Natural killer cell treated with Interleukin-12 subunit alpha and Interleukin-12 subunit beta and Interleukin-15 and Interleukin-18, amount 100 ng/mL, for 72 hours (primary cell): ENCODE measurements at places on chromosomes 5 and 9. TPM values are rescaled to one million over a fixed set of nuclear protein-coding genes. Genes with fewer than 3 reads are reported as not detected.

Gene PHF24
- not detected for total RNA-seq

Gene THBS4
- 0.31 TPM for total RNA-seq

Gene TAF1L
- total RNA-seq, result not detected

Gene ZNF474
- total RNA-seq, result not detected

Gene TMEM245
- total RNA-seq, result 23.9 TPM

Gene IRX4
- not detected for total RNA-seq

Gene OR1Q1
- not detected for total RNA-seq

Gene ENTREP1
- total RNA-seq, result not detected

Gene MSX2
- not detected for total RNA-seq

Gene TMEM232
- 0.40 TPM for total RNA-seq

Gene MCIDAS
- total RNA-seq, result not detected

Gene BRINP1
- total RNA-seq, result not detected

Gene OR1L6
- not detected for total RNA-seq

Gene STING1
- total RNA-seq, result 156 TPM

Gene UHRF2
- 104 TPM for total RNA-seq

Gene RANBP3L
- total RNA-seq, result not detected

Gene DUSP1
- 13.6 TPM for total RNA-seq

Gene CHSY3
- total RNA-seq, result 0.19 TPM

Gene ABLIM3
- total RNA-seq, result not detected

Gene DROSHA
- total RNA-seq, result 71.5 TPM

Gene INSL6
- not detected for total RNA-seq

Gene TAF7
- 52.5 TPM for total RNA-seq

Gene DMXL1
- total RNA-seq, result 45.3 TPM

Gene PCDHGB3
- total RNA-seq, result 0.81 TPM

Gene ADAMTS6
- 1.2 TPM for total RNA-seq

Gene FAM151B
- 0.12 TPM for total RNA-seq

Gene SPATA6L
- total RNA-seq, result 0.78 TPM

Gene PPP3R2
- total RNA-seq, result not detected

Gene CCNB1
- total RNA-seq, result 163 TPM

Gene DBH
- not detected for total RNA-seq
